Iris pigment epithelial cell (primary cell): ENCODE measurements at places on chromosomes 5 and 9.
A peak's percentile ranks its signal among the peaks of the same experiment; 100 is the strongest.

- DNase-seq: no peak
These were observed 204.6 kb downstream of the RFX3 start for GRCh38 chr9:3321186-3321585.

DNA sequence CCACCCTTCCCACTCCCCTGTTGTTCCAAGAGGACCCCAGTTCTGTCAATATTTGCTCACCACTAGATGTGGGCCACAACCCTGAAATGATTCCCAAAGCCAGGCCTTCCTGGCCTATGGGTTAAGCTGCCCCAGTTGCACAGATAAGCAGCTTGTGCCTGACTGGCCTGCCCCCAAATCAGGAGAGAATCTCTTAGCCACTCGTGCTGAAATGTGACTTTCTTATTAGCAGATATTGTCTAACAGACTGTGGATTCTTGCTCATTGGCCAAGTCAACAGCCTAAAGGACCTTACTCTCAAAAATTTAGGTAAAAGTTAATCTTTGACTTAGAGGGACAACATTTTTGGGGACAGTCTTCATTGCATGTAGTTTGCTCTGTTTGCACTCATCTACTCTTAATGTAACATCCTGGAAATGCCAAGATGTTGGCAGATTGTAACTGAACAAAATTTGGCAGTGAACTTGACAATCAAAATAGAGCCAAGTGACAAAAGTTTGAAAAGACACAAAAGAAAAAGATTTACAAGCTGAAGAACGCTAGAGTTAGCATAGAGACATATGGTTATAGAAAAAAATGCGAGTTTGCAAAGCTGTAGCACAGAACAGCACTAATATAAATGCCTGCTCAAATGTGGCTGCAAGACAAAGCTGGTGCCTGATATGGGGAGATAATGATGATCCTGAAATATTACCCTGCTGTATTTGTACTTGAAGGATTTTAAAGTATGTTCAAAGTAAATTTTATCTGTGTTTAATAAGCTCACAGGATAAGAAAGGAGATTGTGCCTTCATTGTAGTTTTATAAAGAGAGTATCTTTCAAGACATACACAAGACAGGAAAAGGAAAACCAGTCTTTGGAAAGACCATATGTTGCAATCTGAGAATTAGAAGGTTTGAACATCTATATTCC lies 29.0 kb upstream of the FSD1L start:
- DNase-seq: no peak

DNA sequence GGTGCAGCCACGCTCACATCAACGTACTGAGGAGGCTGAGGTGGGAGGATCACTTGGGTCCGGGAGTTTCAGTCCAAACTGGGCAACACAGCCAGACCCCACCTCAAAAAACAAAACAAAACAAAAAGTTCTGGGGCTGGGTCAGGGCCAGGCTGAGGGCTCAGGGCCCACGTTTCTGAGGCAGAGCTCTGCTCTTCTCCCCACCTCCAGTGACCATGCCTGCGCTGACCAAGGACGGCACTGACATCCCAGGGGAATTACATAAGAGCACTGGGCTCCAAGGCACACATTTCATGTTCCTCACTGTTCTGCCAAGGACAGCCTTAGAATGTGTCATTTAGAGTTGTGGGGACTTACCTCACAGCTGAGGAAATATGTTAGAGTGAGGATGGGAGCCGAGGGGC lies 40.4 kb upstream of the TESK1 start:
- no peak for DNase-seq

DNA sequence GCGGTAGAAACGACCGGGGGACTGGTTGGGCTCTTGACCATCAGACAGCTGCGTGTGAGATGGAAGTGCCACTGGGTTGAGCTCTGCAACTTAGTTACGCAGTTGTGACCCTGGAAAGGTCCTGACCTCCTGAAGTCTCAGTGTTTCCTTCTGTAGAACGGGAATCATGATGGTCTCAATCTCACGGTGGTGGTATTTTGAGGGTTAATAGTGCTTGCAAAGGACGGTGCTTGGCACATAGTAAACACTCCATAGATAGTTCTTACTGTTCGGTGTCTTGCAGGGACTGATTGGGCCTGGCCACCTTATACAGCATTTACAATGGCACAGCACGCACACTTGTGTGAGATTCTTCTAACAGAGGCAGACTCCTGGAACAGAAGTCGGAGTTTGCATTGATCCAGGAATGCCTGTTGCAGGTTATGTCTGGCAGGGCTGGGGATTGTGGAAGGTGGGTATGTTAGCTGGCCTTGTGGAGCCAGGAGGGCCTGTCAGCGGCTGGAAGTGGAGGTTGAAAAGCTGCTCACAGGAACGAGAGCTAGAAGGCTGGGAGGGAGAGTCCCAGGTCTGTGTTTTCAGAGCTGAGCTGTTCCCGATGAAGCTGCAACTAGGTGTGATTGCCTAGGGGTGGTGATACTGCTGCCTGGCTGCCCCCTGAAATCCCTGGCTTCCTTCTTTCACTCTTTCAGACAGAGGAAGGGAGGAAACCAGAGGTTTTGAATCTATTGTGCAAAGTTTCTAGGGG lies 962 bp upstream of the TXN start:
- DNase-seq: peak; percentile 38

- no peak for DNase-seq
These were observed 1.2 kb downstream of the RAPGEF6 start for GRCh38 chr5:131633830-131634229.

GRCh38 chr5:44332285-44332971 lies 56.8 kb downstream of the FGF10 start:
- DNase-seq: peak; percentile 46

DNA sequence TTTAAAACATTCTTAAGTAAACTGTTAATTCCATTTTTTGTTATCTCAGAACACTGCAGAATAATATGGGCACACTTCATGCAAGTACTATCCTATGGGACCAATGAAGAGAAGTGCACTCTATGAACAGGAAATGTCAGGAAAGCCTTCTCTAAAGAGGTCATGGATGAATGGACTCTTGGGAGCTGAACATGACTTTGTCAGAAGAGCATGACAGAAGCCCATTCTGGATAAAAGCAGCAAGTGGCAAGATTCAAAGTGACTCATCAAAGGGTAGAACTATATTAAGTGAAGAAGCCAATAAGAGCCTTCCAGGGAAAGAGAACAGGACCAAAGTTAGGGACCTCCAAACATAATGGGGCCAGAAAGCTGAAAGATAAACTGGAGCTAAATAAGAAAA lies 94.0 kb downstream of the RAPGEF6 start:
- no peak for DNase-seq

DNA sequence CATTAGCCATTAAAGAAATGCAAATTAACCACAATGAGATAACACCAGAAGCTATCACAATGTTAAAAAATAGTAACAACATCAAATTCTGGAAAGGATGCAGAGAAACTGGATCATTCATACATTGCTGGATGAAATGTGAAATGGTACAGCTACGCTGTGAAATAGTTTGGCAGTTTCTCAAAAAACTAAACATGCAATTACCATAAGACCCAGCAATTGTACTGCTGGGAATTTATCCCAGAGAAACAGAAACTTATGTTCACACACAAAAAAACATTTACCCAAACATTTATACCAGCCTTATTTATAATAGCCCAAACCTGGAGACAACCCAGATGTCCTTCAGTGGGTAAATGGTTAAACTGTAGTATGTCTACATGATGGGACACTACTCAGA lies 592.9 kb downstream of the ZNF608 start:
- DNase-seq: no peak

GRCh38 chr5:95848701-95849100 lies 26.2 kb upstream of the GLRX start:
- peak; percentile 88 for DNase-seq

GRCh38 chr9:136352682-136353081 lies 10.9 kb downstream of the DNLZ start:
- DNase-seq: no peak

DNA sequence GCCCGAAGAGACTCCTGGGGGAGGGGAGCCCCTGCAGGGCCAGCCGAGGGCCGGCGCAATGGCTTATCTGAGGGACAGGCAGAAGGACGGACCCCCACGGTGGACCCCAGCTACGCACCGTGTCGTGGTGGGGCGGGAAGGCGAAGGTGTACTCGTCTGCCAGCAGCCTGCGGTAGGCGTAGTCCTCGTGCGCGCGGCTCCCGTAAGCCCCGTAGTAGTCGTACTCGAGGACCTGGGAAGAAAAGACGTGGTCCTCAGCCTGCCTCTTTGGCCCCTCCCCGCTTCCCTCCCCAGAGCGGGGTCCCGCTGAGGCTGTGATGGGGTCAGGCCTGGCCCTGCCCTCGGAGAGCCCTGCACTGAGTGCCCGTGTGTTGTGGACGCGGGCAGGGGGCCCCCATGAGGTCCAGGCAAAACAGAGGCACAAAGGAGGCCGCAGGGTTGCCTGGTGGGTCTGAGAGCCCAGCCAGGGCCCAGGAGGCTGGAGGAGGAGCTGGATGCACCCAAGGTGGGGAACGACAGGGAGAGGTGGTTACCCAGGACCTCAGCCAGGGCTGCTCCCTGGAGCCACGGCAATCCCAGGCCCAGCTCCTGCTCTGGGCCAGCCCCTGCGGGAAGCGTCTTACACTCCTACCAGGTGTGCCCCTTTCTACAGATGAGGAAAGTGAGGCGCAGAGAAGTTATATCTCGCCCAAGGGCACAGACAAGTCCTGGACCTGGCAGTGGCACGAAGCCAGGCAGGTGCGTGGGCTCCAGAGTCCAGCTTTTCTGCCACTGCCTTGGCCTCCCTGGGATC lies 35.2 kb downstream of the SARDH start:
- no peak for DNase-seq

DNA sequence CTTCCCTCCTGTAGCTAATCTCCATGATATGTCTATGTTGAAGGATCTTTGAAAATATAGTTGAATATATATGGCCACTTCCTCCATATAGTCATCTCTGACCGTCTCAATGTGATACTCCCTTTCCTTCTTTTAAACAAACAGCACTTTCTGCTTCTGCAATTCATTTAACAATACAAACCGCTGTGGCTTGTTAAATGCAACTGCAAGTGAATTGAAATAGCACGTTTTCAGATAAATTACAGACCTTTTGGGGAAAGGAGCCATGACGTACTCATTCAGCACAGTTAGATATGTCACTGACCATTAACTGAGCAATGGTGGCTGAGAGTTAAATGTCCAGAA lies 82.5 kb downstream of the FBXO38 start:
- no peak for DNase-seq

- no peak for DNase-seq
These were observed 52.2 kb downstream of the GKAP1 start for GRCh38 chr9:83765376-83765775.

DNA sequence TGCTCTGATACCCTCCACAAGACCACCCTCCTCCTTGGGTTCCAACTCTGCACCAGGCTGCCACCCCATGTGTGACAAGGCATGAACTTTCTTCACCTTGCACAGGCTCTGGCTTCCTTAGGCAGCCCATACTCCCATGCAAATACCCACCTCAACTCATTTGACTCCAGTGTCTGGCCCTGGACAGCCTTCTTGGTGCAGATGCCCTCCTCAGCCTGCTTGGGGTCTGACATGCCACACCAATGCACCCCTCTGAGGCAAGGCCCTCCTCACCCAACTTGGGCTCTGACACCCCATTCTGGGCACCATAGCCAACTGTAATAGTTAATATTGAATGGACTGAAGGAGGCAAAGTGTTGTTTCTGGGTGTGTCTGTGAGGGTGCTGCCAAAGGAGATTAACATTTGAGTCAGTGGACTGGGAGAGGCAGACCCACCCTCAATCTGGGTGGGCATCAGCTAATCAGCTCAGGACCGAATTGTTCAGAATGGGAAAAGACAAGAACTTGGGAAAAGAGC lies 115.0 kb upstream of the EPB41L4A start:
- no peak for DNase-seq

DNA sequence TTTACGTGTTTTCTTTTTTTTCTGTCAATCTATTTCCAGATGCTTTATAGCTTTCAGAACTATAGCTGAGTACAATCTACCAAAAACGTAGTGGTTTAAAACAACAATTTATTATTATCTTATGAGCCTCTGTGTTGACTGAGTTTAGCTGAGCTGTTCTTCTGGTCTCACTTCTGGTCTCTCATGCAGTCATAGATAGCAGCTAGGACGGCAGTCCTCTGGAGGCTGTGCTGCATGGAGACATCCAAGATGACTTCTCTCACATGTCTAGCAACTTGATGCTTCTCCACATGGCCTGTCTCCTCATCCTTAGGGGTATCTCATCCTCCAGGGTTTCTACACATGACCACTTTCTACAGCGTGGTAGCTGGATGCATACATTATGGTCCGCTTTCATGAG lies 22.0 kb upstream of the RAD23B start:
- no peak for DNase-seq

DNA sequence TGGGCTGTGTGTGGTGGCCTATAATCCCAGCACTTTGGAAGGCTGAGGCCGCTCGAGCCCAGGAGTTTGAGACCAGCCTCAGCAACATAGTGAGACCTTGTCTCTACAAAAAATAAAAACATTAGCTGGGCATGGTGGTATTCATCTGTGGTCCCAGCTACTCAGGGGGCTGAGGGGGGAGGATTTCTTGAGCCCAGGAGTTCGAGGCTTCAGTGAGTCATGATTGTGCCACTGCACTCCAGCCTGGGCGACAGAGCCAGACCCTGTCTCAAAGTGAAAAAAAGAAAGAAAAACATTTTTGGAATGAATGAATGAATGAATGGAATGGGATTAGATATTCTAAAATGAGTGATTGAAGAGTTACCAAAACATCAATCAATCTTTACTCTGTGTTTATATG lies 85.8 kb downstream of the FGF1 start:
- DNase-seq: no peak

DNA sequence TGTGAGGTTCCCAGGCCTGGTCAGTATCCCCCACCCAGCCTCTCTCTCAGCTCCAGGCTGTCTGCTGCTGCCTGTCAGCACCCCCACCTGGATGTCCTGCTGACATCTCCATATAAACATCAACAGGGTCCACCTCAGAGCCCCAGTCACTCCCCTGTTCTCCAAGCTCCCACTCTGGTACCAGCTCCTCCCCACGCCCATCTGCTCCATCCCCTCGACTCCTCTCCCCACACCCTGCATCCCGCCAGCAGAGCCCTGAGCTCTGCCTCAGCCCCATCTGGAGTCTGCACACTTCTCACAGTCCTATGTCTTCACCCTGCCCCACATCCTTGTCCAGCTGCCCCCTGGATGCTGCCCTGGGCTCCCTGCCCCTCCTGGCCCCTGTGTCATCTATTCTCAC lies 67.7 kb upstream of the LRRTM2 start:
- no peak for DNase-seq

- no peak for DNase-seq
These were observed 140.5 kb downstream of the TTLL11 start for GRCh38 chr9:121952611-121953010.

DNA sequence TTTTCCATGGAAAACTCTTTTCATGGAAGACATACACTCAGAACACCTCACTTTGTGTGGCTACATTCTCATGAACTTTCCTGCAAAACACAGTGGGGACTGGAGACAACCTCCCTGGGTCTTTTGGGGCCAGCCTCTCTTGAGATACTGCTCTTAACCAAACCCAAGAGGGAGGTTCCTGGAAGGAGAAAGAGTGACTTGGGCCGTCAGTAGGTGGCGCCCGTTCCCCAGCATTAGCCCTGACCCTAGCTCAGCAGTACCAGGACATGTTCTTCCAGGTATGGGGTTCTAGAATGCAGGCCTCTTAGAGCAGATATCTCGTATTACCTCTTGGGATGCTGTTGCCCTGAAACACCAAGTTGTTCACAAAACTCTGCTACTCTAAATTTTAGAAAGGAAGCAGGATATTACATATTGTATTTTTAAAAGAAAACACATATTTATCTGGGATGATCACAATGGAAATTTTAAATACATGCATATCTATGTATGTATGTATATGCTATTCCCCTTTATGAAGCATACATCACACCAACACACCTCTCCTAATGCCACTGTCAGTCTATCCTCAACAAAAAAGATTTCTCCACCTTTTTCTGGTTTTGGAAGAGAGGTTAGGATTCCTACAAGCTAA lies 15.8 kb upstream of the GLIS3 start:
- DNase-seq: peak; percentile 78
